Left renal pelvis (tissue), 4 donors: ENCODE measurements at places on chromosomes 12 and 14. TPM values are rescaled to one million over a fixed set of nuclear protein-coding genes. Genes with fewer than 3 reads are reported as not detected.

The LPAR5 gene
- 2.2 TPM for polyA plus RNA-seq

The SERPINA1 gene
- 81.2 TPM for polyA plus RNA-seq

The SERPINA12 gene
- polyA plus RNA-seq = 0.37 TPM

DNA sequence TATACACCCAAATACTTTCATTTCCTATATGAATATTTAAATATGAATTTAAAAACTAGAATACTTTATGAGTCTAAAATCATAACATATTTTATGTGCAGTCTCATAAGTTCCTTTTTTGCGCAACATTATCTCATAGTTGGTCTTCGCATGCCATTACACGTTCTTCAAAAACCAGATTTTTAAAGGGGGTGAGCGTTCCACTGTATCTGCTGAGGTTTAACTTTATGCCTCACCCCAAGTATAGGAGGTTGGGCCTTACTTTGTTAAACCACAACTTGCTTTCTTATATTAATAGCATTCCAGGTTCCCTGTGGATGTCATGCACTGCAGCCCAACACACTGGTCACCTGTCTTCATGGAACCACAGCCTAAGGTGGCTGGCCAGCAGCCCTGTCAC, 118.6 kb downstream of the APAF1 start:
- no peak for DNase-seq

The C12orf54 gene
- polyA plus RNA-seq = 0.53 TPM

DNA sequence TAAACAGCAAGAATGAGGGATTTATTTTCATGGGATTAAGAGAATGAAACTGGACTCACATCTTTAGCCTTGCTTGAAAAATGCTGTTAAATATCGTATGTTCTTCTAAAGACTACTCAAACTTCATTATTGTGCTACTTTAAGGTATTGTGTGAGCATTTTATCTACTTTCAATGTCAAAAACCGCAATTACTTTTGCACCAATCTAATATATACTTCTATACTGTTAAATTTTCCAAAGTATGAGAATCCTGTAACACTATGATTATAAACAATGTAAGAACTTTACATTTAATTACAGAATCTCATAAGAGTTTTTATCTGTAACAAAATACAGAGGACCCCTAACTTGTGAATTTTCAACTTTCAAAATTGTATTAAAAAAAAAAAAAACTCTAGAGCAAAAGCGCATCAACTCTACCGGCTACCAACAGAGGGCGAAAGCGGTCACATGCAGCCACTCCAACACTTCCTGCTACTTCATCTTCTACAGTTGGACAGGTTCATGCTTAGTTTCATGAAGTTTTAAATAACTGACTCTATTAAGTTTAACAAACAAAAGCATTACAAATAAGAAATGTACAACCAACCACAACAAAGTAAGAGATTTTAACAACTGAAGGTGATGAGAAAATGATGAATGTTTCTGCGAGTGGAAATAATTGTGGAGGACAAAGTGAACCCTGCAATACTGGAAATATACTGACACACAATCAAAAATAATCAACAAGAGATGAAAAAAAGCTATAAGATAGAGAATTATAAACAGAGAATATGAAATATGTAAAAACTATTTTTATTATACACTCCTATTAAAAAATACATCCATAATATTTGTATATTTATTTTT, 210.9 kb downstream of the MED13L start:
- DNase-seq = no peak
